ENCODE measurements at places on chromosomes 5 and 9.

GRCh38 chr9:78609450-78609849 is 312.5 kb downstream of the PSAT1 start:
- DNase-seq: no peak

GRCh38 chr9:108182950-108183381 is 672.8 kb downstream of the ACTL7B start:
- peak; percentile 28 for DNase-seq

GRCh38 chr5:99025298-99026045 is 96.7 kb upstream of the CHD1 start:
- DNase-seq: no peak

- DNase-seq: no peak
Observed at GRCh38 chr9:35675204-35675603, 1.5 kb downstream of the CA9 start.

DNA sequence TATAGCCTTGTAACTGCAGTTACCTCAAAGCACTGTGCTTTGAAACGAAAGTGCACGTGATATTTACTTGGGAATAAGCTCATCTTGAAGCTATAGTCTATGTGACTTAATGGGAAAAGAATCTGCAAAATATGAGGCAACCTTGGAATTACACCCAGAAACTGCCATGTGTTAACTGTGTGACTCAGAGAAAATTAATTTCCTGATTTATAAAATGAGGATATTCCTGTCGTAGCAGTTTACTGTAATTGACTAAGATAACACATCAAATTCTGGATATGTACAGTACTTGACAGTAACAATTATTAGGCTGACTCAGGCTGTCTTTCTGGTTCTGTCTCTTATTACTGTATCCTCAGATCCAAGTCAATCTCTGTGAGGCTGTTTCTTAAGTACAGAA is 1079.9 kb upstream of the ACO1 start:
- DNase-seq: no peak

Data from hematopoietic multipotent progenitor cell treated with erythropoietin and hydrocortisone succinate and interleukin-3 and kit ligand, for 4 days (in vitro differentiated cells).